ENCODE measurements at places on chromosomes 7 and 10.

DNA sequence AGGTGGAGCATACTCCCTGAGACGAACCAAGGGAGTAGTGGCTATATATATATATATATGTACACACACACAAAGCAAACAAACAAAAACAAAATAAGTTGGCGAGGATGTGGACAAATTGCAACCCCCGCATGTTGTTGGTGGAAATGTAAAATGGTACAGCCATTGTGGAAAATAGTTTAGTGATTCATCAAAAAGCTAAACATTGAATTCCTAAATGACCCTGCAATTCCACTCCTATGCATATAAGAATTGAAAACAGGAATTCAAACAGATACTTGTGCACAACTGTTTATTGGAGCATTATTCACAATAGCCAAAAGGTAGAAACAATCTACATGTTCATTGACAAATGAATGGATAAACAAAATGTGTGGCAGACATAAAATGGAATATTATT is 407.9 kb downstream of the KCNMA1 start:
- no peak for DNase-seq

DNA sequence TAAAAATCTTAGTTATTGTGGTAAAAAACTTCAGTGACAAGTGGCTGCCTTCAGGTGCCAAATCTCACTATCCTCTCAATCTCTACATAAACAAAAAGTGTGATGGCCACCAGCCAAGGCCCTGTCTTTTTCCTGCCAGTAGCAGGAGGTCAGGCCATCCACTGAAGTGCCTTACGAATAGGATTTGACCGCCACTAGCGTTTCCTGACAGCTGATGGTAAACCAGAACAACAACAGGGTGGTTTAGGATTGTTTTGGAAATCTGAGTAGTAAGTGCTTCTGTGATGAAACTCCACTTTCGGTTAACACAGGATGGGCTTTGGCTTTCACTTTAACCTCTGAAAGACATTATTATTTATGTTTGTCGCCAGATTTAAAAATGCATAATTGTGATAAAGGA is 55.7 kb upstream of the OGDHL start:
- peak; percentile 7 for DNase-seq

DNA sequence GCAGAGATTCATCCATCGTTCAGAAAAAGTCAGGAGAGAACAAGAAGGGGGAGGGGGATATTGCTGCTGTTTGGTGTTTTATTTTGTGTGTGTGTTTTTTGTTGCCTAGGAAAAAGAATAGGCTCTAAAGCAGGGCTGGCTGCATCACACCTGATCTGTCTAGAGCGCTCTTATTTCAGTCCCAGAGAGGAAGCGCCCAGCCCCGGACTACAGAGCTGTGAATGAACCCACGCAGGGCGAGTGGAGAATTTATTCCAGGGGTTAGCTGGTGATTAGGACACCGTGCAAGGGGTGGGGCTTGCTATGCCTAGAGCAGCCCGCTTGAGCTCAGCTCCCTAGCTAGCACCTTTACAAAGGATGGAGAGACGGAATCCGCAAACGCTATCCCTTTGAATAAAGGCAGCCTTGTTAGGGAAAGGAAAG is 621 bp upstream of the FAM13C start:
- peak; percentile 77 for DNase-seq

DNA sequence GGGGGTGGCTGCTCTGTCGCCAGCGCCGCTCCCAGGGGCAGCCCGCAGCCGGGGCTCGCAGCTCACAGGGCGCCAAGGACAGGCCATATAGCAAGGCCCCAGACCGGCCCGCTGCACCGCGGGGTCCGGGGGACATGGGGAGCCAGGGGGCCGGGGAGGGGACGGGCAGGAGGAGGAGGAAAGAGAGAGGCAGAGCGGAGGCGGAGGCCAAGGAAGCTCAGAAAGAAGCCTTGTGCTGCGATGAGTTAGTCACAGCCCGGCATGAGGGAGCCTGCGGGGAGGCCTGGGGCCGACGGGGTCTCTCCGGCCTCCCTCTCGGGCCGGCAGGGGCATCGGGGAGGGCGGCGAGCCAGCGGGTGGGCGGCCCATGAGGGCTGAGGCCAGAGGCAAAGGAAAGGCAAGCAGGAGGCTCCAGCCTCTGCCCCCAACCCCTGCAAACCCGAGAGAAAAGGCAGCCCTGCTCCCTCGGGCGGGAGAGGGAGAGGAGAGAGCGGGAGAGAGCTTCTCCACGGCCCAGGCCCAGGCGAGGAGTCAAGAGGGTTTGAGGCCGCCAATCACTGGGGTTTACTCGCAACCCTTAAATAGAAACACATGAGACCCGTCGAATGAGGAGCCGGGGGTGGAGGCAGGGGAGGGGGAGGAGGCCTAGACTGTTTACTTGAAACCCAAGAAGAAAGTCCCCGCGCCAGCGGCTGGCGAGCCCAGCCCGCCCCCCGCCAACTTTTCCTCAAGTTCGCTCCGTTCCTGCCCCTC is 167.9 kb downstream of the NEURL1 start:
- peak; percentile 80 for DNase-seq

GRCh38 chr7:12481722-12482121 is 78.1 kb upstream of the VWDE start:
- DNase-seq: no peak

DNA sequence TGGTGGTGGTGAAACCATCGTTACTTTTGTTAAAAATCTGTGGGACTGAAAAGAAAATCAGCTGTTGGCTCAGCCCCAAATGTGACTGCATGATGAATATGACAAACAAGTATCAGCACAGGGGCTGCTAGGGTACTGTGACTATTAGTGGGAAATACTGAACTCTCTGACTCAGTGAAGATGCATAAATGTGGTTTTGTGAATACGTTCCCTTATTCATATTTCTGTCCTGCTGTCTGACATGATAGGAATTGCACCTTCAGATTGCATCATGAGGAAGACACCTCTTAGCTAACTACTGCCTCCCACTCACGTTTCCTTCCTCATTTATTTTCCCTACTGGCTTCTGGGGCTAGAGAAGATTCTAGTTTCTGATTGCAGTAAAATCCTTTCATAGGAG is 1.4 kb downstream of the CLEC5A start:
- no peak for DNase-seq

DNA sequence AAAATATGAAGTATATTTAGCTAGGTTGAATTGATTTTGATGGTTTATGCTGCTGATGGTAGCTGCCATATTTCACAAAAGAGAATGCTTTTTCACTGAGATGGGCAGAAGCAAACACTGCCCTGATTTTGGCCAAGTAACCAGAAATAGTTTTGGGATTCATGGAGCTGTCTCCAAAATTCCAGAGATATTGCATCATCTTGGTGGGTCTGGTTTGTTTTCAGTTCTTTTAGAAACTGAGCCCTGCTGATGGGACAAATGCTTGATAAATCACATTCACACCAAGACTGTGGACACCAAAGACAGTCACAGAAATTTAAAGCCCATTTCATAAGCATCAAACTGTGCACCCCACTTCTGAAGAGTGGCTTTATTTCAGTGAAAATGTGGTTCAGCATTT is 140.5 kb downstream of the BICC1 start:
- no peak for DNase-seq

- peak; percentile 21 for DNase-seq
These were observed 123.7 kb downstream of the MPP7 start for GRCh38 chr10:28179006-28179742.

- DNase-seq: no peak
These were observed 35.9 kb downstream of the TSPAN15 start for GRCh38 chr10:69486922-69487730.
